ENCODE measurements at places on chromosomes 12 and 14. TPM values are rescaled to one million over a fixed set of nuclear protein-coding genes. Genes with fewer than 3 reads are reported as not detected.

Gene C12orf56
- total RNA-seq = not detected

Gene NEMP1
- total RNA-seq = 5.9 TPM

Gene NRIP2
- total RNA-seq = not detected

Gene TAS2R7
- total RNA-seq = 0.48 TPM

Measured in vein endothelial cell (primary cell).